ENCODE measurements at places on chromosomes 16 and 17. TPM values are rescaled to one million over a fixed set of nuclear protein-coding genes. Genes with fewer than 3 reads are reported as not detected.

- no peak for DNase-seq
Measured at GRCh38 chr17:30939051-30939689, 17.4 kb downstream of the ADAP2 start.

- DNase-seq, result no peak
Measured at GRCh38 chr17:64058621-64059020, 38.2 kb upstream of the ICAM2 start.

DNA sequence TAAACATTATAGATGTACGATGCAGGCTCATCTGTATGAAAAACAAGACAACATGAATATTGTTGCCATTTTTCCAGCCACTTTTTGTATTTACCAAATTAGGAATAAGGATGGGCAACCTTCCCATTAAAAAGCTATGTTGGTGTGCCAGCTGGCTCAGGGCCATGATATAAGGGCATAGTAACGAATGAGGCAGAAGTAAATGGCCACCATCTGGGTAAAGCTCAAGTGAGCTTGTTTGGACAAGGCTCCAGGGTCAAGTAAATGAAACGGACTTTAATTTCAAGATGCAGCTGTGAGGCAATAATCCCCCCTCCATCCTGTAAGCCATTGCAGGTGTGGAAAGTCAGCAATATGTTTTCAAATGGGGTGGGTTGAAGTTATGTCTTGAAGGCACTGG, 930.9 kb upstream of the CDH8 start:
- no peak for DNase-seq

- no peak for DNase-seq
Measured at GRCh38 chr17:42399121-42399520, 10.9 kb upstream of the STAT3 start.

DNA sequence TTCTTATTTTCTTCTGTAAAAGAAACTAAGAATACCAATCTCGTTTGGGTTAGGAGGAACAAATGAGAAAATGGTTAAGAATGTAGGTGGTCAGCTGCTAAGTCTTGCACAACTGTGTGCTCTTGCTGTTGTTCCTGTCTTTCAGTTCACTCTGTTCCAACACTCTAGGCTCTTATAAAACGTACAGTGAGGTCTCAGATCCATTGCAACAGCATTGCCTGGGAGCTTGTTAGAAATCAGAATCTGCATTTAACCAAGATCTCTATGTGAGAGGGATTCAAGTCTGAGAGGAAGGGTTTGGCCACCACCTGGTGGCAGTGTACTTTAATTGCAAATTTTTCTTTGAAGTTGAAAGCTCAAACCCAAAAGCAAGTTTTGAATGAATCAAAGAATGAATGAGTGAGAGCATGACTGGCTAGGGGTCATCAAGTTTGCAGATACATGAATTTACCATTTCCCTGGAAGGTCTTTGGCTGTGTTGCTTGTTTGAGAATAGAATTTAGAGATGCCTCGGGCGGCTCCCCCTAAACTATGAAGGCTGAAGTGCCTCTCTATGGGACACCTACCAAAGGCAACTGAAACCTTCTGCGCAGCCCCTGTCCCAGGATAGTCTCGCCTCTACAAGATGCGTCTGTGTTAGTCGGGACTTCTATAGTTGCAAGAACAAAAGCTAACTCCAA, 2.5 kb downstream of the ALOX15B start:
- DNase-seq, result peak; percentile 42

GRCh38 chr17:81075307-81075706, 40.4 kb downstream of the BAIAP2 start:
- DNase-seq, result no peak

DNA sequence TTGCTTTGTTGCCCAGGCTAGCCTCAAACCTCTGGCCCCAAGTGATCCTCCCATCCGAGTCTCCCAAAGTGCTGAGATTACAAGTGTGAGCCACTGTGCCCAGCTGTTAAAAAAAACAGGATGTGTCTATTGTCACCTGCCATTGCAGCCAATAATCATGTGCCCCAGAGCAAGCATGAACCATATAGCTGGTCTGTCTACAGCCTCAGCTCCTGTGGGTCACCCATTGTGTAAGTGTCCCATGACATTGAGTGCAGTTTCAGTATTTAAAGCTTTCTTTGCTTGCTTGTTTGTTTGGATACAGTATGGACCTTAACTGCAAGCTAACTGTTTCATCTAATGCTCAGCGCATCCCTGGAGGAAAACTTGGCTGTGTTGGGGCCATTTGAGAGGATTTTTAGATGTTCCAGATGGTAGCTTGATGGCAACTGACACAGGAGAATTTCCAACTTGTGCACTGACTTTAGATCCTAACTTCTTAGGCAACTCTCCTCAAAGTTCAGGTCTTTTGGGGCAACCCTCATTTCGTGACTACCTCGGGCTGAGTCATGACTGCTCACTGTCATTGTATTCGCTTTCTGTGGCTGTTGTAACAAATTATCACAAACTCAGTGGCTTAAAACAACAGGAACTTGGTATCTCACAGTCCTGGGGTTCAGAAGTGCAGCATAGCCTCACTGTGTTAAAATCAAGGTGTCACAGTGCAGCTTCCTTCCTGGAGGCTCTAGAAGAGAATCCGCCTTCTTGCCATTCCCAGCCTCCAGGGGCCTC, 30.3 kb upstream of the ADORA2B start:
- DNase-seq, result no peak

DNA sequence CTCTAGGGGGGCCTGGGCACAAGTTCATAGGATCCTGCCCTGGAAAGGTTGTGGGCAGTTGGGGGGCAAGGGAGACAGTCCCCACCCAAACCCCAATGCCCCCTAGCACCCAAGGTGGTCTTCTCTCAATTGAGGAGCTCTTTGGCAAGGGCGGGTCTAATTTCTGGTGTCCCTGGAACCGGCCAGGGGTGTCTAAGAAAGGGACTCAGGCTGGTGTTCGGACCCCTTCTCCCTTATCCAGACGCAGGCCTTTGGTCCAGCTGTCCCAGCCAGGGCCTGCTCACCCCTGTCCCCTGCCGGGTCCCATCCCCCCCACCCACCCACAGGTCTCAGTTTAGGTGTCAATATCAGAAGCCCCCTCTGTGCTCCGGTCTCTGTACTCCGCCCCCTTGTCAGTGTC, 860 bp upstream of the ARHGDIG start:
- no peak for DNase-seq

Gene C17orf100
- total RNA-seq, result 1.2 TPM

DNA sequence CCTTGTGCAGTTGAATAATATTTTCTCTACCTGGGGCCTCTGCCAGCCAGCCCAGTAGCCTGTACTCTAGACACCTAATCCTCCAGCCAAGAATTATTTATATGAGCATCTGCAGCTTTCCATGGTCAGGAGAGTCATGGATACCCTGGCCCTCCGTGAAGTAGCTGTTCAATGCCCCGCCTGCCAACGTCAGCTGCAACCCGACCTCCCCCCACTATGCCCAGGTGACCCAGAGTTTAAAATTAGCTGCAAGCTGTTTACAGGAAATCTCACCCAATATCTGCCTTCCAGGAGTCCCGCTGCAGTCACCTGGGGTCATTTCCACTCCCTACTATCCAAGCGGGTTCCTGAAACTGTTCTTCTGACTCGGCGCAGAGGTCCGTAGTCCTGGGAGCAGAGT, 12.3 kb downstream of the SDR42E2 start:
- no peak for DNase-seq

DNA sequence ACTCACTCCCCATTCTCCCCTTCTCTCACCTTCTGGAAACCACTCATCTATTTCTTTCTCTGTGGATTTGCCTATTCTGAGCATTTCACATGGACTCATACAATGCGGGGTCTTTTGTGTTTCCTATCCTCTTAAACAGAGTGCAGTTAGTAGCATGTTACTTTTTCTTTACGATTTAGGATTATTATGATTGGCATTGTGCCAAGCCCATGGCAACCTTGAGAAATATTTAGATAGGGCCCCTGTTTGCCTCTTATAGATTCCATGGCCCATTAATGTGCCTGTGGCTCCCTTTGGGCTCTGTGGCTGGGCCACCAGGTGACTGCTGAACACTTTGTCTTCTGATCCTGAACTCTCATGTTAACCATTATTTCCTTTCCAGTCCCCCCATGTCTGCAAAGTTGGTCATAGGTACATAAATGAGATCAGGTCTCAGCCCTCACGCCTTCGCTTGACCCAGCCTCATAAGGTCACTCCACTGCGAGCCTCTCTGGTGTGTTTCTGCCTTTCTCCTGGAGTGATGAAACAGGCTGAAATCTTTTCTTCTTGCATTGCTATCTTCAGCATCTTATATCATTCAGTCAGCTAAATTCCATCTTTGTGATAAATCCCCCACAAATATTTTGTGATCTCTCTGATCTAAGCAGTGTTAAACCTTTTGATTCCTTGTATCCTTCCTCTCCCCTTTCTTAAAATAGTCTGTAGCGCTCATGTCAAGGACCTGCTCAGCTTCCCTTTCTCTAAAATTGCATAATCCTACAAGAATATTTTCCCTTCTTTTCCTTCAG, 44.0 kb downstream of the MYH3 start:
- DNase-seq, result no peak

Gene OTOP2
- total RNA-seq, result not detected

DNA sequence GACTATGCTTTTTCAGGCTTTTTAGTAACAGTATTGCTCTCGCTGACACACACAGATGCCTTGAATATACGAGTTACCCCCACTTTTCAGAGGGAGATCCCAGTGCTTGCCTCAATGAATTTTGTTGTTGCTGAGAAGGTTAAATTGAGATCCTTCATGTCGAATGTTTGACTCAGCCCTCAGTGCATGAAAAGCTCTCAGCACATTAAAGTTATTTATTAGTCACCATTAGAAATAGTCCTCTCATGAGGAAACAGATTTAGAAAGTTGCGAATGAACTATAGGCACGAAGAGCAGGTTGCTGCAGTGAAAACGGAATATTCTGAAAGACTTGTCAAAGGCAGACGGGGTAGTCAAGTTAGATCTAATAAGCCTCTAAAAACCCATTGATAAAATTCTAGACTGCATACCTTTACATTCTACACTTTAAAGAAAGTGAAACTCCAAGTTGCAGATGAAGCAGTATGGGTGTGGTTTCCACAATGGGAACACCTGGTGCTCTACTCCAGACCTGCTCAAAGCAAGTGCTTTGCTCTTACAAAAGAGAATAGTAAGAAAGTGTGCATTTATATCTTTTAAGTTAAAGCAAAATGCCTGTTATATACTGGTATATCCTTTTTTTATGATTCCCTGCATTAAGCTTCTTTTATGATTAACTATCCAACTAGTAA, 238.1 kb downstream of the MAF start:
- DNase-seq, result no peak

Gene SBK1
- 0.33 TPM for total RNA-seq

Gene XYLT1
- total RNA-seq, result 15.0 TPM

DNA sequence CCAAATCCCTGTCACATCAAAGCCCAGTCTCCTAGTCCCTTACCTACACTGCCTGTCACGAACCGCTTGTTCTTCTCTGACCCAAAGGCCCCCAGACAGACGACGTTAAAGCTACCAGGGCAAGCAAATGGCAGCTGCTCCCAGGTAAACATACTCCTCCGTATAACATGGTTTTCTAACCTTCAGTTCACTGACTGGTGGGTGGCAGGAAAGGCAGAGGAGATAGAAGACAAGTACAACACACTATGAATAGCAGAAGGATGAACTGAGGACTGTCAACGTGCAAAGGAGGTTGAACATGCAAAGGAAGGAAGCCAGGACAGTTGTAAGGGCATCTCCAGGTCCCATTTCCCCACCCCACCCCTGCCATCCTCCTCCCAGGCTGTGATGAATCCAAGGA, 449.8 kb downstream of the SHISA9 start:
- DNase-seq, result no peak

DNA sequence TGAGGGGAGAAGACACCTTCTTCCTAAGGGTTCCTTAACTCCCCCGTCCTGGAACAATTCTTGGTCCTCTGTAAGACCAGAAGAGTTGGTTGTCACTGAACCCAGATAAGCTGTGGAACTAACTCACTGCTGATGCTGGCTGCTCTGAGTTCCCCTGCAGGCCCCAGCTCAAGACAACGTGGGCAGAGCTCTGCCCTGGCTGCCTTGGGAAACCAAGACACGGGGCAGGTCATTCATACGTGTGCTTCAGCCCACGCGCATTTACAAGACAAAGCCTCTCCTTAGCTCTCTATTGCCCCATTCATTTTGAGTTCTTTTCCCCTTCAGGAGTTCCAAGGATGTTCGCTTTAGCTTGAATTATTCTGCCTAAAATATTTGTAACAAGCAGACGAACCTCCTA, 3.4 kb upstream of the NAT9 start:
- DNase-seq, result no peak

GRCh38 chr17:32100971-32101631, 41.2 kb upstream of the RHOT1 start:
- no peak for DNase-seq

DNA sequence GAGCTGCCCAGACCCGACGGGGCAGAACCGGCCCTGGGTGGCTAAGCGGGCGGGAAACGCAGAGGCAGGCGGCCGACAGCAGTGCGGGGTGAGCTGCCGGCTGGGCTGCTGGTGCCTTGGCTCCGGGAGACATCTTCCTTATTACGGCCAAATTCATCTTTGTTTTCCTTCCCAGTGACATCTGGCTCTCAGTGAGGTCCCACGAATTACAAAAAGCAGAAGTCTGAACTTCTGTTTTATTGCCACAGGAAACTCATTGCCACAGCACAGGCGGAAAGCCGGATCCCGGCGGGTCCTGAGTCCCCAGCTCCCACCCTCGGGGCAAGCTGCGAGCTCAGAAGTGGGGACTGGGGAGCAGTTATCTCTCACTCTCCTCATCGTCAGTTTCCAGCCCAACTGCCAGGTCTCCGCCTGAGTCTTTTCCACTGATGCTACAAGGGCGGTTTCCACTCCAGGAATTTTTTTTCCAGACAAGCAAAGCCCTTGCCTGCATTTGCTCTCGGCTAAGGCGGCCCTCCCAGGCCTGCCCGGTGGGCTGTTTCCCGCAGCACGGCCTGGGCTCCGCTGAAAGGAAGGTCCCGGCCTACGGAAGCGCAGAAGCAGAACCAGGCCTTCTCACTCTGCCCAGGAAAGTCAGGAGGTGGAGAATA, 40.3 kb downstream of the CBFA2T3 start:
- DNase-seq, result no peak

- no peak for DNase-seq
Measured at GRCh38 chr17:30495586-30495985, 18.4 kb downstream of the GOSR1 start.

DNA sequence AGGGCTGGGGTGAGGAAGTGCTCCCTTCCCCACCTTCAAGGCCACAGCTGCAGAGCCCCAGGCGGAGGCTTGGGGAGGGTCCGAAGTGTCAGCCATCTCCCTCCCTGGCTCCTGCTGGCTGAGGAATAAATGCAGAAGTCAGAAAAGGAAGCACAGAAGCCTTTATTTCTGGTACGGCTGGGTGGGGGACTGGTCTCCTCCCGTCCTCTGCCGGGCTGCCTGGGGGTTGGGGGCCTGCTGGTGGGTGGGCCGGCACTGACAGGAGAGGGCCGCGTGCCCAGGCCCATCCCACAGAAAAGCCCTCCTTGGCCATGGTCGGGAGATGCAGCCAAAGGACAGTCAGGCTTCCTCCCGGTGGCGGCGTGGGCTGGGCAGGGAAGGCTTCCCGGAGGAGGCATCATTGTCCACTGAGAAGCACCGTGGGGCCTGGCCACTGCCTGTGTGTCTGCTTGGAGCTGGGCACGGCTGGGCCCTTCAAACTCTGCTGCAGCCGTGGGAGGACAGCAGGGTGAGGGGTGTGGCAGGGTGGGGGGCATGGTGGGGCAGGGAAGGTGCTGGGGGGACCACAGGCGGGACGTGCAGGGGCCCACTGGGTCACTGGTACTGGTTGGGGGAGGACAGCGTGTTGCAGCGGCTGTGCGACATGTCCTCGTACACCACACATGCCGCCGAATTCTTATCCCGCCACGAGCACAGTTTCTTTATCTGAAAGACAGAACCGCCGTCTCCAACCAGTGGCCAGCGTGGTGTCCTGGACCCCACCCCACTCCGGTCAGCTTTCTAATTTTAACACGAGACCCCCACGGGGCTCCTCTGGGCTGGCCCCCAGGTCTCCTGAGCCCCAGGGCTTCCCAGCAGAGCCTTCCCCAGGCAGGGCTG, 2.4 kb downstream of the CD7 start:
- no peak for DNase-seq

Gene CMTM2
- not detected for total RNA-seq
